ENCODE measurements at places on chromosomes 16 and 17. TPM values are rescaled to one million over a fixed set of nuclear protein-coding genes. Genes with fewer than 3 reads are reported as not detected.
A peak's percentile ranks its signal among the peaks of the same experiment; 100 is the strongest.

DNA sequence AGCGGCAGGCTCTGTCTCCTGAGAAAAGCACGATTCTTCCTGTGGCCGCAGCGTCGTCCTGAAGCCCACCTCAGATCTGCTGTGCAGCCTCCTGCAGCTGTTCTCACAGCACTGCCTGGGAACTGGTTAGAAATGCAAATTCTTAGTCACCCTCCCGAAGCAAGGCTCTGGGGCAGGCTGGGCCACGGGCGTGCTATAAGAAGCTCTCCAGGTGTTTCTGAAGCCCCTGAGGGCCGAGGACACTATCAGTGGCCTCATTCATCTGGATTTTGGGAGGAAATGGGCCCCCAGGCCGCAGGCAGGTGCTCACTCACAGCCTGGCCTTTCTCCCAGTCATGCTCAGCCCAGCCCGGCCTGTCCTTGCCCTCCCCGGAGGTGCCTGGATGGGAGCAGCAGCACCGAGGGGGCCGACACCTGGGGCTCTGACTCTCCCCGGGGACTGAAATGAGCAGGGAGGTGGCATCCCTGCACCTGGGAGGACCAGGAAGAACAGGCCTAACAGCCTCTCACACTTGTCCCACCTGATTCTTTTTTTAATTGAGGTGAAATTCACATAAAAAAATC is 10.4 kb upstream of the NLRC3 start:
- DNase-seq, result no peak

DNA sequence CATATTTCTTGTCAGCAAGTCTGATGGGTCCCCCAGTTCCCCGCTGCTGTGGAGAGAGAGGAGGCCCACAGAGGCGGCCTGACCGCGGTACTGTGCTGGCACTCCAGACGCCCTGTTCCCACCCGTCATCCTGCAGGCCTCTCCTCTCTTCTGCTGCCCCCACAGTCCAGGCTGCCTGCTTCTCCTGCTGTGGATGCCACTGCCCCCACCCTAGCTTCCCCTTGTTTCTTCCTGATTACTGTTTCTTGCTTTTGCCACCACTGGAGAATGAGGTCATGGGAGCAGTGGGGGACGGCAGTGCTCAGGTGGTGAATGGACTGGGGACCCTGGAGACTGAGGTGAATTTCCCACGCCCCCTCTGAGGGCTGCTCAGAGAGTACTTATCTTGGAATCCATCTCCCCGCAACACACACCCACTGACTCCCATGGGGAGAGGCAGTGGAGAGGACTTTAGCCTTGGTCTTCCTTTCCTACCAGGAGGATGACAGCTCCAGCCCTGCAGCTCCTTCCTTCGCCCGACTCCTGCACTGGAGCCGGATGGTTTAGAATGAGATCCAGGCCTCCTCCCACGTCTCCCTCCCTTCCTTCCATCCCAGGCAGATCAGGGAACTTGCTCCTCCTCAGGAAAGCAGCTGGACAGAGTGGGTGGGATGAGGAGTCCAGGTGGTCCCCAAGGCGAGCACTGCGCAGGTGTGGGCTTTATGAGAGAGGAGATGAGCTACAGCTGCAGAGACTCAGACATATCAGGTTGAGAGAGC is 60.4 kb downstream of the PLXDC1 start:
- DNase-seq, result no peak

- no peak for DNase-seq
Measured at GRCh38 chr17:42565523-42566214, 1.2 kb upstream of the MLX start.

DNA sequence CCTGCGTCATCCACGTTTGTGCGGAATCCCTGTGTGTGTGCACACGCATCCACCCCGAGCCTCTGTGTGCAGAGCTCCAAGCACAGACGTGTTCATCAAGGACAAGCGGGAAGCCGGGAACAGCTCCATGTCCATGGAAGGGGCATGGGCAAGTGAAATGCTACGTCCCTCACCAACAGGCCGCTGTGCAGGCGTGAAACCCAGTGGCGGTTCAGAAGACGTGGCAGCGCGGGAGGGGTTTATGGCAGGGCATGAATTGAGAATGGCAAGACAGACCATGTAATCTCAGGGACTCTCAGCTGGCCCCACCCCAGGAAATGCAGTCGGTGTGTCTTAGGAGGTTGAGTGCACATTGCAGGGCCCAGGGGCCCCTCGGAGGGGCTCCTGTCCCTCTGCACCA is 52.7 kb downstream of the TBC1D16 start:
- DNase-seq, result no peak

GRCh38 chr16:75351183-75351582 is 82.1 kb downstream of the CFDP1 start:
- peak; percentile 36 for DNase-seq

GRCh38 chr16:75580-76501 is 2.2 kb upstream of the MPG start:
- no peak for DNase-seq

DNA sequence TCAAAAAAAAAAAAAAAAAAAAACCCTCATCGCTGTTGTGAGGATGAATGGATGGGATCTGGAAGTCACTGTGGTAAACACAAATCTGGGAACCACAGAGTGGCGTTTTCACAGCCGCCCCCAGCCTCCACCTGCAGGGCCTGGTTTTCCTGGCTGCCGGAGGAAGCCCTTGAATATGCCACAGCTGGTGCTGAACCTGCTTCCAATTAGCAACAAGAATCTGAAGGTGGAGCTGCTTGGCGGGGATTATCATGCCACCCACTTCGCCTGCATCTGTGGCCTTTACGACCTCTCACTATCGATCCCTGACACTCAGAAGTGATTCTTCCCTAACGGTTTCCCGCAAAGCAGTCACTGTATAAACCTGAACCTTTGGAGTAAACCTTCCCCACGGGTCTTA is 16.1 kb downstream of the MRM3 start:
- DNase-seq, result no peak

DNA sequence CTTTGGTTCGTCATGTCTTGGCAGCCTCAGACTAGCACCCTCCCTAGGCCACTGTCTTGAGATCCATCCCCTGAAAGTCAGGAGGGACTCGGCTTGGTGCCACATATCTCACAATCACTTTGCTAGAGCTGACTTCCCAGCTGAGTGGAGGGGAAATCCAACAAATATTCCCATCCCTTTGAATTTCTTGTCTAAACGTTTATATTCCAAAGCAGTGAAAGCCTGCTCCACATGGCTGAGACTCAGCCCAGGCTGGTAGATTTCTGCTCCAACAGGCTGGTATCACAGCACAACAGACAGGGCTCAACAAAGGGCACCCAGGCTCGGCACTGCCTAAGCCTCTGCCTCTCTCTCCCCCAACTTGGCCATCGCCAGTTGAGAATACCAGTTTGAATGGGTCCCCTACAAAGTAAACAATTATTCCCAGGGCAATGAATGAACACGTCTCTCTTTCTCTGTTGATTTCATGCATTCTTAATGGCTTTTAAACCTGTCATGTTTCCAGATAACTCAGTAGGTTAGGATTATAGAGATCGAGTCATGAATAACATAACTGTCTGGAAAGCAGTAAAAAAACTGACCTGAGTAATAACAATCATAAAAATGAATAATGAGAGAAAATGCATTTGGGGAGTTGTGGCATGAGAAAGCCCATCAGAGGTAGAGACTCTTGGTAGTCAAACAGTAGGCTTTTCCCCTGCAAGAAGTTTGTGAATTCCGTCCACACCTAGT is 1.0 kb downstream of the KRT13 start:
- DNase-seq, result no peak

DNA sequence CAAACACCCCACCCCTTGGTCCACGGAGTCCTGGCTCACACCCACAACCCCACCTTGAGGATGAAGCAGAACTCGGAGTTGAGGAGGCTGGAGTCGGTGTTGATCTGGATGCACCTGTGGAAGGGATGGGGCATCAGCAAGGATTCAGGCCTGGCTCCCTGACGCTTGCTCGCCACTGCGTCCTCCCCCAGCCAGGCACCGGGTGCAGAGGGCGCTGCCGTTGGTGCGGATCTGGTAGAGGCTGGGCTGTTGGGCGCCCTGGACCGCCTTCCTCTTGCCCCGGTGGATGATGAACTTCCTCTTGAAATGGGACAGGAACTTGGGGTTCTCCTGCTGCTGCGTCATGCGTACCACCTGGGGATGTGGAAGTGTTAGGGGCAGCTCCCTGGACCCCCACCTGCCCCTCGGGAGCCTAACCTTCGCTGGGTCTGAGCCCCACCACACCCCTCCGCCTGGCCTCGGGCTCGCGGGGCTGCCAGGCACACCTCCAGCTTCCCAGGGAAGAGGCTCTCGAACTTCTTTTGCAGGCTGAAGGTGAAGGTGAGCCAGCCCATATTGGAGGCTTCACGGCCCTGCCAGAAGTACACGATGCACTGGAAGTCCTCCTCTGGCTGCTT is 12.3 kb downstream of the FLII start:
- DNase-seq, result no peak

- DNase-seq, result peak; percentile 60
Measured at GRCh38 chr16:30637944-30638343, 12.8 kb upstream of the PRR14 start.

GRCh38 chr17:56929362-56929969 is 15.6 kb upstream of the TRIM25 start:
- no peak for DNase-seq

GRCh38 chr16:57504491-57504890 is 18.2 kb upstream of the DOK4 start:
- no peak for DNase-seq

- DNase-seq, result no peak
Measured at GRCh38 chr17:77709594-77709993, 248.9 kb upstream of the TNRC6C start.

The SAMD14 gene
- 6.9 TPM for total RNA-seq

The FBXL19 gene
- 52.3 TPM for total RNA-seq
